Naive thymus-derived CD8-positive, alpha-beta T cell (primary cell): ENCODE measurements at places on chromosomes 5 and 9.

- no peak for DNase-seq
These were observed 140.5 kb upstream of the PITX1 start for GRCh38 chr5:135174315-135175096.

- no peak for DNase-seq
These were observed 34.2 kb upstream of the FBN2 start for GRCh38 chr5:128572051-128572929.

DNA sequence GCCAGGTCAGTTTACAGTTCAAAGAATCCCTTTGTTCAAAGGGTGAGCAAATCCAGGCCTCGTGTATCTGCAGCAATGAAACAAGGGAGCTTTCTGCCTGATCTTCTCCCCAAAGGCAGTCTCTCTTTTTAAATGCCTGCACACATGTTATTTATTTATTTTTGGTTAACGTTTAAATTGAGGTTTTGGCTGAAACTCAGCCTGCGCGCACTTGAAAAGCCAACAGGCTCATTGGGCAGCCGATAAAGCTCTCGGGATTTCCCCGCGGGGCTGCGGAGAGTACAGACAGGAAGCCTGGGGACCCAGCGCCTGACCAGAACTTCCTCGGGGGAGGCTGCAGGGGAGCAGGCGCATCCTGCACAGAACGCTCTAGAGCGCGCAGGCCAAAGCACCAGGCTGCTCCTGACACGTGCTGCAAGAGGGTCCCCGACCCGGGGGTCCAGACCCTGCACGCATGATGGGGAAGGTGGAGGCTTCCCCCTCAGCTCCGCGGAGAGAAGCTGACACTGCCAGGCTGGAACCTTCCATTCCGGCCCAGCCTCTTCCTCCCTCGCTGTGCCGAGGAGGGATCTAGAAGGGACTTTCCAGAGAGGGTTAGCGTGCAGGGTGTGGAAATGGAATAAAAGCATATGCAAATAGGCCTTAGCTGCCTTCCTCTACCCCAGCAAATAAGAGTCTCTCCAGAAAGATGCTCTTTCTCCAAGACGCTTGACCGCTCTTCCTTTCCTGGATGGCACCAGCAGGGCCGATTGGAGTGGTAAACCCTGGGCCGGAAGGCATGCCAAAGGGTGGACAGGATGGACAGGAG lies 46.1 kb downstream of the PTTG1 start:
- DNase-seq, result peak; percentile 55

GRCh38 chr9:121268598-121268850 lies 562 bp downstream of the GSN start:
- DNase-seq, result no peak

DNA sequence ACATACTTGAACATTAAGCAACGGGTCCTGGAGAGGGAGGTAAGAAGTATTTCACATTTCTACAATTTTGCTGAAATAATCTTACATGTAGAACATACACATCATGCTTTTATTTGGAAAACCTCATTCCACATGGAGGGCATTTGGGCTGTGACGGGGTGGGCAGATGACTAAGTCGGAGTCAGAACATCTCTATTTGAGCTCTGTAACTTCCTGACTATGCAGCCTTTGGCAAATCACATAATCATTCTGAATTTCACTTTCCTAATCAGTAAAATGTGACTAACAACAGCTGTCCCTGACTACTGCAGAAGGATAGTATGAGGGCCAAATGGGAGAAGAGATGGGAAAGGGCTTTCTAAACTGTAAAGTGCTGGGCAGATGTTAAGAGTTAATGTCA lies 17.1 kb upstream of the IL6ST start:
- no peak for DNase-seq

DNA sequence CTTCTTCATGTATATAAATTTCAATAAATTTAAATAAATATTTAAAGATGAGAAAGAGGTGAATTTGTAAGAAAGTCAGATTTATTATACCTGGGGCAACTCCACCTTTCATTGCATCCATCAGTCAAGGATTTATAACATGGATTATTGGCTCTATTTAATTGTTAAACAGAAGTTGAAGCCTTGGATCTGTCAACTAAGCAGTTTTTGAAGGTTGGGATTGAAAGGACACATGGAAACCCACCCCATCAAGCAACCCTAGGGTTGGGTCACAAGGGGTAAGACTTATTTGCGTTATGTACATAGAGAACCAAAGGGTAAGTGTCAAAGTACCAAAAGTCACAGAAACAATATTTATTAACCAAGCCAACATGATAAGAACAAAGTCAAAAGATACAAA lies 342.5 kb downstream of the ELAVL2 start:
- no peak for DNase-seq

DNA sequence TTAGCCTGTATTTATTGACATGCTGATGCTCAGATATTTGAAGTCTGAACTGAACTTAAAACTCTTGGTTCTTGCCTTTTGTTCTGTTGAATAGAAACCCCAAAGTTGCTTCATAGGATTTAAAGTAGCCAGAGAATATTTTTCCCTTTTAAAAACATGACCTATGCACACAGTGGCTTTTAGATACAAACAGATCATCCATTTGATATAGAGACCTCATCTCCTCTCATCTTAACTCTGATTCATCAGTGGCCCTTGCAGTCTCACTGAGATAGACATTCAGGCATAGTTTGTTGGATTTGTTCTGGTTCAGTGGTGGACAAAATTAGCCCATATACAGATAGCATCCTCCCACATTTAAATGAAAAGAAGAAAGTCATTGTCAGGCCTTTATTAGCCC lies 43.5 kb upstream of the PJA2 start:
- no peak for DNase-seq

DNA sequence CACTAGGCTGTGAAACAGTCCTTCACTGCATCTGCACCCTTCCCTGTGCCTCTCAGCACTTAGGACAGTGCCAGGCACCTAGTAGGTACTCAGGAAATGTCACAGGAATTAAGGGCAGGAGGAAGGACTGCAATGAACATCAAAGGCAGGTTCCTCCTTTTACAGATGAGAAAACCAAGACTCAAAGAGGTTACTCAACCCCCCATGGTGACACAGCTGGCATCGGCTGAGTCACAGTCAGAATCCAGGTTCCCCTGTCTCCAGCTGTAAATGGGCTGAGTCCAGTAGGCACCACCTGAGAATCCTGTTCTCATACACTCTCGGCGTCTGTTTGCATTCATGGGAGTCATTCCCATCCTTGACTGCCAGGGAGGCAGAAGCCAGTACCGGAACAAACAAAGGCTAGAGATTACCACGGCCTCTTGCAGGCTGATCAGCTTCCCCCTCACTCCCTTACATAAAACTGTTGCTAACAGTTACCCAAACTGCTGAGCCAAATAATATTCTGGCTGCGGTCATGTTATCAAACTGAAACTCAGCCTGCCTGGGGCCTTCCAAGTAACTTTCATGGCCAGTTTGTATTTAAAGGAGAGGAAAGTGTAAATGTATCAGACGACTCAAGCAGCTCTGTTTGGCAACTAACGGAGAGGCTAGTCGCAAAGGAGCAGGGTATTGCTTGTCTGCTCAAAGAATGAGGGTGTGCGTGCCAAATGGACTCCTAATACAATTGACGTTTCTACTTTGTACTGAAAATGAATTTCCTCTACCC lies 201.7 kb downstream of the PAPPA start:
- no peak for DNase-seq

DNA sequence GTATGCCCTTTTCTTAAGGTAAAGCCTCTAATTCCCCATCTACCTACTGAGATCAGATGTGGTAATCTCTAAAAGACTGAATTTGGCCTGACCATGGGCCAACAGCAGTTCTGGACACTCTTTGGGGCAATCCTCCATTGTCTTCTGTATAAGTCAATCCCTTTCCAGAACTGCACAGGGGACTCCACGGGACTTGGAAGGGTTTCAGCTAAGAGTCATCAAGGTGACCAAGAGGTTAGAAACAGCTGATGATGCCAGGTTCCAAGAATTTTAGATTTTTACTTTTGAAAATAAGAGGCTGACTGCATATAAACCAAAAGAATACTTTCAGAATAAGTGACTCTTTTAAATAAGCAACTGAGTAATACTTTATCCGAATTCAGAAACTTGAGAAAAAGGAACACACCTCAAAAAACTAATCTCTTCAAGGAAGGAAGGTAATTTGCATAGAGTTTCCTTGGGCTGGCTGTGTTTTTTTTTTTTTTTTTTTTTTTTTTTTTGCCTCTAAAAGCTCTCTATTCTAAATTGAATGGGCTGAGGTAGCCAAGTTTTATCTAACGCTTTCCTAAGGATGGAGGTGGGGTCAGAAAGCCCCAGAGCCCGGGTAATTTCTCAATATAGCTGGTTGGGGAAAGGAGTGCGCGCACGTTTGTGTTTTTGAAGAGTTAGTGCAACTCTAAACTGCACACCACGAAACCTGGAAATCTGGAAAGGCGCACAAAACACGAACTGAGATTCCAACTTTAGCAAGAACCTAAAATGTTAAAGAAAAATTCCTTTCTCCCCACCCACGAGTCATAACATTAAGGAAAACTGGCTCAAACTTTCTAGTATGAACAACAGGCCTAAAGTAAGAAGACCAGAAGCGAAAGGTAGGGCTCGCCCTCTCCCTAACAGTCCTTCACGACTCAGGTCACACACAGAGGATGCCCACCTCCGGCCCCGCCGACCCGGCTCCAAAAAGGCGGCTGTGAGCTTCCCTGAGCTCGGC lies 1.3 kb downstream of the VCP start:
- DNase-seq, result no peak

- DNase-seq, result no peak
These were observed 6.4 kb downstream of the MRPL41 start for GRCh38 chr9:137558127-137558526.

GRCh38 chr9:3957306-3957705 lies 342.6 kb downstream of the GLIS3 start:
- DNase-seq, result no peak

DNA sequence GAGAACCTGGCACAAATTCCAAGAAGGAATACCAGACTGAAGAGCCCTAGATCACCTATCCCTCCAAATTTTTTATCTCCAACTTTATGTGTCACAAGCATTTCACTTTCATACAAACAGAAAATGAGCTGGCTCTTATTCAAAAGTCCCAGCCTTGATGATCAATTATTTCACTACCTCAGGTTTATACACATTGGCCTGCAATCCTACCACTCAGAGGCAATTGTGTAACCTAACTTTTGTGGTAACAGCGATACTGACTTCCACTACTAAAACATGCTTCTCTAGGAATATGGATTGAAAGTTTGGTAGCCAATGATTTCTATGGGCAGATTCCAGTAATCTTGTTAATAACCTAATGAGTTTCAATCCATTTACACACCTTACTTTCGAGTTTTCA lies 10.5 kb downstream of the RNF38 start:
- no peak for DNase-seq

DNA sequence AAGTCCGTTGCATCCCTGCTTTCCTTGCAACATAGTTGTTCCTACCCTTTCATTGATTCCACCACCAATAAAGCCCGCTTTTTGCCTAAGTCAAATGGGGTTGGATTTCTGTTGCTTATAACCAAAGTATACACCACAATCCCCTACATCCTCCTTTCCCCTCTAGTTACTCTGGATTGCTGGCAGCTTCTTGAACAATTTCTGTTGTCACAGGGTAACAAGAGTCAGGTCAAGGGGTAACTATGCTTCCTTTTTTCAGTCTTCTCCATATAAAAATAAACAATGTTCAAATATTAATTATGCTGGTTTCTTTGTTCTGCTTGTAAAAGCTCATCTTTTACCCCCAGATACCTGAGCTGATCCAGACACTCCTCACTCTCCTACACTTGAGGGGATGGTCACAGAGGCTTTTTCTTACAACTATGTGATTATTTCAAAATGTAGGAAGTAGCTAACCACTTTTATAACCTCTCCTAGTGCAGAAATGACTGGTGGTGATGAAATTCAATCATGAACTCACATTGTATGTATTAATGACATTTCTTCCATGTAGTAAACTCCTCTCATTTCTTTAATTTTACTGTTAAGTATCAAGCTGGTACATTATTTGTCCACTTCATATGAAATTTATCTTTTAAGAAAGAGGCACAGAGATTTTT lies 136.5 kb downstream of the SNX18 start:
- DNase-seq, result no peak

DNA sequence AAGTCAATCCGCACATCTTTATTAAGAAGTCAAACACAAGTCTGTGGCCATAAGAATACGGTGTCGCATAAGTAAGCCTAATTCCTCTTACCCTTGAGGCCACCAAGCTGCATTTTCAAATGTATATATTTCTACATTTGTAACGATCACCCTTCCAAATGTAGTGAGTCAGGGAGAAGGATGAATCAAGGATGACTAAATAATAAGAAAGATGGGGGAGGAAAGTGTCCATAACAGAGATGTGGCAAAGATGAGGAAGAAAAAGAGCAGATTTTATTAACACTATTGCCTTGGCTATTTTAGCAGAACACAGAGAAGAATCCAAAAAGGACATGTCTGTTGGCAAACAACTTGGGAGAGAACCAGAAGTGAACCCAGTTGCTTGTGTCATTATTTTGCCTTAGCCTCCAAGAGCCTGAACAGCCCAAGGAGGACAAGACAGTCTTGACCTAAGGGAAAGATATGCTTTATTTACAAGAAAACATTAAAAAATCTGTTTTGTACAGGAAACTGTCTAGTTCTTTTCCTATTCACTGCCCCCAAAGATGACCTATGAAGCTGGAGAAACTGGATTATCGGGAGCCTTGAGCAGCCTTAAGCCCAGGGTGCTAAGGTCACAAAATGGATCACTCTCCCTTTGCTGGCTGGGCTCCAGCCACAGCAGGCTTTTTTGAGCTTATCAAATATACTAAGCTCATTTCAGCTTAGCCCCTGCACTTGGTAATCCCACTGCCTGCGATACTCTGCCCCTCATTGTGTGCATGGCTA lies 101.5 kb downstream of the PLCXD3 start:
- DNase-seq, result no peak

DNA sequence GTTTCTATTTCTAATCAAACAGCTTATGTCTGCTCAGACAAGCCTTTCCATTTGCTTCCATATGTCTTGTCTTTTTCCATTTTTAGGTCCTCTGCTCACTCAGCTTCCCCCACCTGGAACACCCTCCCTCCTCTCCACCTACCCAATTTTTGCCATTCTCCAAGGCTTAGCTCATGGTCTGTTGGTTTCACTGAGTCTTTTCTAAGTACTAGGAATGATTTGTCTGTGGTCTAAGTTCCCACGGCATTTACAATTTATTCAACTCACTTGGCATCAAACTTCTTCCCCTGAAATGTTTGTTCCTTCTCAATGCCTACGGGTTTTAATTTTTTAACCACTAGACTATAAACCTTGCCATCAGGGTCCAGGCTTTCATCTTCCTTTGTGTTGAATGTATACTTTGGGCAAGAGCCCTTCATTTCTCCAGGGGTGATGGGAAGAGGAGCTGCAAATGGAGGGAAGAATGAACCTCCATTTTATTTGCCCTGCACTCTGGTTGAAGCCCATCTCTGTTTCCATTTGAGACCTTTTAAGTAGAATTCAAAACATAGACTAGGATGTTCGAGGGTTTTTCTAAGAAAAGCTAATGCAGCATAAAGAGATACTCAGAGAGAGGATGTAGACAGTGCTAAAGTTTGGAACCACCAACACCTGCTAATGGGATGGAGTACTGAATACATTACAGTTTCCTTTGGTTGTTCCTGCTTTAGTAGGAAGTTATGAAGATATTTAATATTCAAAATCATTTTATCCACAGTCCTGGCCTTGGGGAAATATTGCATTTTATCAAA lies 104.0 kb downstream of the PTTG1 start:
- no peak for DNase-seq
